ENCODE measurements at places on chromosomes 16 and 17.

GRCh38 chr17:21199856-21200255, 14.1 kb downstream of the TMEM11 start:
- DNase-seq: no peak

- no peak for DNase-seq
These were observed 88.8 kb downstream of the HS3ST3B1 start for GRCh38 chr17:14389681-14390080.

DNA sequence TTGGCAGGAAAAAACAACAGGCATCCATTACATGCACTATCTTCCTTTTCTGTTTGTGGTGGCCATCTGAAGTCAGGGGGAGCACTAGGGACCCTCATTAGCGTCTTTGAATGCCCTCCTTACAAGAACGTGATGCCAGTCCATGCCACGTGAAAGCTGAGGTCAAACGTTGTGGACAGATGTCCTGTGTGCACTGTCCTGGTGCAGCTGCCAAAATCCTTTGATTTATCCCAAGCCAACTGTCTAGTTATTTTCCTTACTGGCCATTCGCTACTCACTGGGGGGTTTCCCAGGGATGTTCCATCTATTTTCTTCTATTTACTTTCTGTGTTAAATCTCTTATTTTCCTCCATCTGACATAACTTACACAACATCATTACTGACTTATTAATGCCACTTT, 135.7 kb downstream of the ABCA8 start:
- no peak for DNase-seq

DNA sequence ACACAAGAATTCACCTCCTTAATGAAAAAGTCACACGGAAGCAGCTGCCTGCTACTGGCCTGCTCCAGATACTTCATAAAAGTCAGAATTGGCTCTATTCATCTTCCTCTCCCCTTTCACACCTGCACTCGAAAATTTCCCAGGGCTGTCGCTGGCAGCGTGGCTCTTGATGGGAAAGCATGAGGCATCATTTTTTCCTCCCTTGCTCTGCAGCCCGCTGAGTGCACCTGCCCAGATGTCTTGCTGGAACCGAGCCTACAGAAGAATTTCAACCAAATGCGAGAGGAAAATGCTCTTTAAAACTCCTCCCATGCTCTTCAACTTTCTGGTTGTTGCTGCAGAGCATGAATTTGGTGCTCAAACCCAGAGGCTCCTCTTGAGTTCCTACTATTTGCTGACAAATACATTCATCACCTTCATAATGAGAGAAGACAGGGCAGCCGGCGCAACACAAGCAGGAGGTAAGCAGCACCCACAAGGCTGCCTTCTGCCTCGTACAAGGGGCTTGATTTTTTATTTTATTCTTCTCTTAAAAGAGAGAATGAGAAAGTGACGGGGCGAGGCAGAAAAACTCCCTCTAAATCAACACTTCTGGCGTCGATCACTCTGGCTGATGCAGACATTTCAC, 146.8 kb downstream of the ZFHX3 start:
- no peak for DNase-seq

DNA sequence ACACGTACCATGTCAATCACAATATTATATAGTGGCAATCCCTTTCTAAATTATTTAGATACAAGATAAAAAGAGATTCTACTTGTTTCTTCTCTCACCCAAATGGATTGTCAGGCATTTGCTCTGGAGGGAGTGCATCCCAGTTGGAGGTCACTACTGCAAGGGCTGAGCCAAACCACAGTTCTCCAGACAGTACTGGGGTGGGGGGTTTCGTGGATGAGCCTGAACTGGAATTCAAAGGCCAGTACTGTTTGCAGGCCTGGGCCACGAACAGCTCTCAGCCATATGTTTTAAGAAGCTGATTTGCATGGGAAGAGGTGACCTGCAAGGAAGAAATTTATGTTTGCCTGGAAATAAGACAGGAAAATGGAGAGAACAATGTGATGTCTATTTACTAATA, 314.9 kb downstream of the PMP22 start:
- no peak for DNase-seq

- no peak for DNase-seq
These were observed 10.5 kb upstream of the PIK3R6 start for GRCh38 chr17:8877984-8878383.

GRCh38 chr17:41792845-41793783, 6.6 kb upstream of the JUP start:
- DNase-seq: no peak

DNA sequence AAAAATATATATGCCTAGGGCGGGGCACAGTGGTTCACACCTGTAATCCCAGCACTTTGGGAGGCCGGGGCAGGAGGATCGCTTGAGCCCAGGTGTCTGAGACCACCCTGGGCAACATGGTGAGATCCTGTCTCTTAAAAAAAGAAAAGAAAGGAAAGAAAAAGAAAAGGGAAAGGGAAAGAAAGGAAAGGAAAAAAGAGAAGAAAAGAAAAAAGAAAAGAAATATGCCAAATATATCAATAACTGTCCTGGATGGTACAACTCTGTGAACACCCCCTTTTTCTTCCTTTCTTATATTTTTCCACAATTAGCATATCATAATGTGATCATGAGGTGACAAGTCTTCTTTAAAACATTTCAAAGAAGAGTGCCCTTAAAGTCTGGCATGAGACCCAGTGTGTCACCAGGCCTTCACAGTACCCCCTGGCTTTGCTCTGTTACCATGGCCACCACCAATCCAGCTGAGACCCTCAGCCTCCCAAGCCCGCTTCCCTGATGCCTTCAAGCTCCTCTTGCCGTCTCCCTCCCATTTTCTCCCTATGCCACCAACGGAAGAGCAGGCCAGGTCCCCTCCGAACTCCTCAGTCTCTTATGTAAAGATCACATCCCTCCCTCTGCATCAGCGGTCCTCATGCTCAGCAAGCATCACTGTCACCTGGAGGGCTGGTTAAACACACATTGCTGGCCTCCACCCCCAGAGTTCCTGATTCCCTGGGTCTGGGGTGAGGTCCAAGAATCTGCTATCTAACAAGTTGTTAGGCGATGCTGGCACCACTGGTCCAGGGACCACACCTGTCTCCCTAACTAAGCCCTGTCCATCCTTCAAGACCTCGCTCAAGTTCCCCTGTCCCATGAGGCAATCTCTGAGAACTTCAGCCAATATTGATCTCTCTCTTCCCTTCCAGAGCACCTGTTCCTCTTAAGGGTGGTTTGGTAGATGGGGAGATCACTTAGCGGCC, 44.5 kb downstream of the CUEDC1 start:
- no peak for DNase-seq

- DNase-seq: no peak
These were observed 85.8 kb downstream of the MRM3 start for GRCh38 chr17:867896-868489.

DNA sequence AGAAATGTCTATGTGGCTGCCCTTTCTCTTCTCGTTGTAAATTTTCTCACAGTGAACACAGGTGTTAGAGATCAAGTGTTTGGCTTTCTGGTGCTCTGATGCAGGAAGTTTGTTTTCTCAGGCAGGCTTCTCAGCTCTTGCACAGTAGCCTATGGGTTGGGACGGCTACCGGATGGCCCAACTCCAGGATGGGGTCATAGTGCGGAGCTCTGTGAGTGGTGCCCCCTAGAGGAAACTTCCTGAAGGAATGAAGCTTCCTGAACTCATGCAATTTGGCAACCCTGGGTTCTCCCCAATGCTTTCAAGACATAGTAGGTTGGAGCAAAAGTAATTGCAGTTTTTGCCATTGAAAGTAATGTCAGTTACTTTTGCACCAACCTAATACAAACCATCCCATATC, 407.5 kb upstream of the HSBP1 start:
- DNase-seq: no peak

GRCh38 chr16:87721622-87722585, 43.9 kb downstream of the KLHDC4 start:
- DNase-seq: no peak

DNA sequence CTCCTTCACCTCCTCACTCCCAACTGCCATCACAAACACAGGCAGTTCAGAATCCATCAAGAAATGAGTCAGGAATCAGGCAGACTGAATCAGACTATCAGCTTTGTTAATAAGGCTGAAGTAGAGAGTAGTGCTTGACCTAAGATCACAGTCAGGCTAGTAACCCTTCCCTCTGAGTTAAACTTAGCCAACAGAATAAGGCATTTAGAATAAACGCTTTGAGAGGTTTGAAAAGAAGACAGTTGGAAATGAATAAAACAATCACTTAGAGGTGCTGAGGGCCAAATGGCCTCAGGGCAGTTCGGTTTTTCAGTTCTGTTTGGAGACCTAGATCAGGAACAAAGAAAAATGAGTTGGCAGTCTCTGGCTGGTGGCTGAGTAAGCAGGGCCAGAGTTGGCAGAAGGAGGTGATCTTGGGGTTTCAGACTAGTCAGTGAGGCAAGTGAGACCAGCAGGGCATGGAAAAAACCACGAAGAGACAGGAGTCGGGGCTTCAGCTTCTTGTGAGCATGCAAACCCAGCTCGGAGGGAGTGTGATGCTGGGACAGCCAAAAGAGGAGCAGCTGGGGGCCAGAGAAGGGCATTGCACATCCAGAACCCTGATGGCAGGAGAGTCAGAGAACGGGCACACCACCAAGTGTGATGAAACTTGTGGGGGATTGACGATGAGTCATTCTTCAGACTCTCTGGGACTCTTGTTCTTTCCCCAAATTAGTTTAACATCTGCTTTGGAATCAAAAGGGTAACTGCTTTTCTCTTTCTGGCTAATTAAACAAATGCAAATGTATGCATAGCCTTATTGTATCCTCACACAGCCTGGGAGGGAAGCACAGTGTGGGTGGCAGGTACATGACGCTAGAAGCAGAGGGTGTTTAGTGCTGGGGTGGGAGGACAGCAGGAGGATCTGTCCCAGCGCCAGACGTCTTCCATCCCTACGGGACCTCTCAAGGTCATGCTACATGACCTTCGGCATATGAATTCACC, 54.8 kb downstream of the SPECC1 start:
- no peak for DNase-seq

DNA sequence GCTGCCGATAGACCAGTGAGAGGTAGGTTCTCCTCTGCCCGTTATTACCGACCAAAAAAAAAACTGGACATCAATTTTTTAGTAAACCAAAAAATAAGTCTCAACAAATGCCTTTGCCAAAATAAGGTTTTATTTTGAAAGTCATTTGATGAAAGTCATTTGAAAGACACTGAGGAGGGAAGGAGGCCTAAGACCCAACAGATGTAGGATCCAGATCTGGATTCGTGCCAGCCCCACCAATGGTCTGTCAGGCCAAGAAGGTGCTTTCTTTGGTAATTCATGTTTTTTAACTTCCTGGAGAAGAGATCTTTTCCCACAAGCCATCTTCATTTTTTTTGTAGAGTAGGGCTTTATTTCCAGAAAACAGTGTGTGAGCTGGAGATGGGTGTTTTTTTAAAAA, 18.1 kb downstream of the NTAN1 start:
- no peak for DNase-seq

DNA sequence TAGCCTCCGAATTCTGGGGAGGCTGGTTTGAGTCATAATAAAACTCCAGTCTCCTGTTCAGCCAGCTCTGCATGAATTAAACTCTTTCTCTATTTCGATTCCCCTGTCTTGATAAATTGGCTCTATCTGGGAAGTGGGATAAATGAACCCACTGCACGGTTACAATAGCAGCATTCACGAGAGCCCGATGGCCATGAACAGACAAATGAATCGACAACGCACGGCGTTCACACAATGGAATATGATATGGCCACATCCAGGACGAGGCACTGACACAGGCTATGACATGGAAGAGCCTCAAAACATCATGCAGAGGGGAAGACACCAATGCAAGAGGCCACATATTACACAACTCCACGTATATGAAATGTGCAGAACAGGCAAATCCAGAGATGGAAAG, 5.6 kb upstream of the CARD14 start:
- no peak for DNase-seq

- no peak for DNase-seq
These were observed 85.1 kb downstream of the WWOX start for GRCh38 chr16:78184238-78185183.

DNA sequence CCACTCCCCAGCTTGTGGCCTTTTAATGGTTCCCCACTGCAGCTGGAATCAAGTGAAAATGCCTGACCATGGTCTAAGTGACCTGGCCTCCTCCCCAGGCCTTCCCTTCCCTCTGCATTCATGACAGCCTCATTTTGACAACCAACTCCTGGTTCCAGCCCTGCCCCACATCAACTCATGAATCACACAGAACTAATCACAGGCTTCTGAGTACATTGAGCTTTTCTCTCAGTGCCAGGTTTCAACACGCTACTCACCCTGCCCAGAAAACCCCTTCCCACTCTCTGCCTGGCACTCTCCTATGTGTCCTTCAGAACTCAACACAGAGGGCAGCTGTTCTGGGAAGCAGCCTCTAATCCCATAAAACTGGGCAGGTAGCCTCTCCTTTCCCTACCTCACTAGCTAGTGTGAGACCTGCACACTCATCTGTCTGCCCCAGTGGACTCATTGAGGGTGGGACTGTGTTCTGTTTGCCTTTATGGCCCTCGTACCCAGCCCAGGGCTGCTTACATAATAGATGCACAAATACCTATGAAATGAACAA, 313.6 kb downstream of the GRIN2A start:
- DNase-seq: no peak

- DNase-seq: no peak
These were observed 39.7 kb downstream of the NUP93 start for GRCh38 chr16:56769677-56770076.

GRCh38 chr17:43907425-43907981, at the start of gene MPP2:
Gene MPP2, minus strand, starts transcription at chr17:43907536. Its CDS starts 3,076 bp downstream, at chr17:43904460.
- DNase-seq: peak; percentile 84

- no peak for DNase-seq
These were observed 19.1 kb downstream of the PDP2 start for GRCh38 chr16:66899310-66899944.

DNA sequence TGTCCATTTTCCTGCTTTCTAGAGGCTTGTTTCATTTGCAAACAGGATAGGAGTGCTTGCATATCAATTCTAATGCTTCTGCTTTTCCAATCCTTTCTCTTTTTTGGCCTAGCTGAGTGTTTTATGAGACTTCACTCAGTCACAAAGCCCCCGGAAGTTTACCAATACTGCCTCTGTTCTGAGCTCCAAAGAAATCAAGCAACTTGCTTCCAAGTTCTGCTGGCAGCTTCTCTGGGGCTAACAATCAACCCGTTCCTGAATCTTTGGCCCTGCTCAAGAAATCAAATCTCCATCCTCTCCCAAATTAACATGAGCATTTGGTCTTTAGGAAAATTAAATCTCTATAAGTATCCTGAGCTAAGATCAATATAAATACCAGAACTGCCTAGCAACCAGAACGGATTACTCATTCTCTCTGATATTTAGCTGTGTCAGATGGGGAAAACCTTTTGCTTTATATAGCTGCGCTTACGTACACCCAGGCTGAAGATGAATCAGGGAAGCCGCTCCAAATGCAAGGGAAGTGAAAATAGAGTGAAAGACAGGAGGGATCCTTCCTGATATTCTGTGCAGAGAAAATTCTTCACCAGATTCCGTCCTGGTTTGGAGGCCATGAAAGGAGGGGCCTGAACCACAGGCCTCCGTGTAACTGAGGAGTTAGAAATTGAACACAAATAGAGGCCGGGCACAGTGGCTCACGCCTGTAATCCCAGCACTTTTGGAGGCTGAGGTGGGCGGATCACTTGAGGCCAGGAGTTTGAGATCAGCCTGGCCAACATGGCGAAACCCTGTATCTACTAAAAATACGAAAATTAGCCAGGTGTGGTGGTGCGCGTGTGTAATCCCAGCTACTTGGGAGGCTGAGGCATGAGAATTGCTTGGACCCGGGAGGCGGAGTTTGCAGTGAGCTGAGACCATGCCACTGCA, 23.3 kb upstream of the GRB2 start:
- DNase-seq: no peak

Measured in activated CD8-positive, alpha-beta memory T cell treated with anti-CD3 and anti-CD28 coated beads for 24 hours (primary cell).